Suppressor macrophage treated with lipopolysaccharide for 4 hours (primary cell): ENCODE measurements at places on chromosomes 16 and 17.

- no peak for DNase-seq
Measured at GRCh38 chr17:17671369-17672129, 9.7 kb upstream of the RAI1 start.

GRCh38 chr16:1706386-1707192 lies 594 bp downstream of the MAPK8IP3 start:
- peak; percentile 23 for DNase-seq

DNA sequence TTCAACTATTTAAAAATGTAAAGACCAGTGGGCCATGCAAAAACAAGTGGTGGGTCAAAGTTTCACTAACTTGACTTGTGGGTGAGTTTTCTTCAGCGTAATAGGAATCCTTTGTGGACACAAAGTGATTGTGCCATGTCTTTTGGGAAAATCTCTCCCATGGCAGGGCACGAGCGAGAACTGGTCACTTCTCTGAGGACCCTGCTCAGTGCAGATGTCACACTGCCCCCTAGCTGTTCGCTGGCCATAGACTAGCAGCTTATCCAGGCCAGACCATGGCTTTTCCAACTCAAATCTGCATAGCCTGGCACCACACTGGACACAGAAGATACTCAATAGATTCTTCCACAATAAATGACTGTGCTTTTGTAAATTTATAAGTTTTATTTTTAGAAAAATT lies 306.0 kb upstream of the CCL2 start:
- DNase-seq, result no peak

DNA sequence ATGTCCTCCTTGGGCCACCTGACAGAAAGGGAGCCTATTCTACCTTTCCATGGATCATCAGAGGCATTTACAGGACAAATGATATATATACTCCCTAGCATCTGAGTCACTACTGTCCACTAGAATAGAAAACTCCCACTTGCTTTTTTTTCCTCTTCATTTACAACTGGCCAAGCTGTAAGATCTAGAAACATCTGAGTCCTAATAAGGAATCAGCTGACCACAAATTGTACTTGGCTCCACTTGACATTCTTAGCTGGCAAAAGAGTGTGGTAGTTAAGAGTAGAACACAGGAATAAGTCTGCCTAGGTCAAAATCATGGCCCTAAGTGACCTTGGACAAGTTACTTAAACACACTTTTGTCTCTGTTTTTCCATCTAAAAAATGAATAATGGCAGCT lies 5.2 kb downstream of the RUSF1 start:
- DNase-seq, result no peak

DNA sequence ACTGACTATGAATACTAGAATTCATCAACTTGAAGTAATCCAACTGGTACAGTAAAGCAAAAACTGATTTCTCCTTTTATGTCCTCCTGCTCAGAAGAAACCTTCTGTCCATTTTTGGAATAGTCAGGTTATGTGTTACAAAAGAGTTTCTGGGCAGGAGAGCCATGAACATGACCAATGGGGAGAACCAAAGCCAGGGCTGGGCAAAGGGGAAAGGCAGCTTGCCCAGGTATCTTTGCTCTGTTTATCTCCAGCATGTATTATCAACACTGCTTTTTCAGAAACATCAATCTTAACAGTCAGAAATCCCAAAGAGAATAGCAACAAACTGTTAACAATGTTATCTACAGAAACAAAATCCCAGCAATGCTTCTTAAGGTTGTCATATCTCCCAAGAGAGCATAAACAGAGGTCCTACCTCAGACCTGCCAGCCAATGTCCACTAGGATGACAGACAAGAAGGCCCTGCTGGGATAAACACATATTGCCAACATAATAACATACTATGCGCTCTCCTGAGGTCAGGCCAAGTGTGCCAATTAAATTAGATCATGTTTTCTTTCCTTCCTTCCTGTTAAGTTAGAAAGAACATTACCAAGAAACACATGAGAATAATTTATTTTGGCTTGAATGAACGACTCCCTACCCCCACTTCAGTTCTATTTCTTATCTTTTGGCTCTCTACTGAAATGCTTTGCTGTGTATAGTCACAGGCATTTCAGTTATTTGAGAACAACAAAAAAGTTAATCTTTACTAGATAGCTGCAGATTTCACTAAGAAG lies 28.0 kb downstream of the BLMH start:
- DNase-seq, result no peak

- no peak for DNase-seq
Measured at GRCh38 chr16:19295393-19295792, 9.9 kb downstream of the CLEC19A start.

- peak; percentile 79 for DNase-seq
Measured at GRCh38 chr16:89749637-89750036, 28.3 kb downstream of the ZNF276 start.

DNA sequence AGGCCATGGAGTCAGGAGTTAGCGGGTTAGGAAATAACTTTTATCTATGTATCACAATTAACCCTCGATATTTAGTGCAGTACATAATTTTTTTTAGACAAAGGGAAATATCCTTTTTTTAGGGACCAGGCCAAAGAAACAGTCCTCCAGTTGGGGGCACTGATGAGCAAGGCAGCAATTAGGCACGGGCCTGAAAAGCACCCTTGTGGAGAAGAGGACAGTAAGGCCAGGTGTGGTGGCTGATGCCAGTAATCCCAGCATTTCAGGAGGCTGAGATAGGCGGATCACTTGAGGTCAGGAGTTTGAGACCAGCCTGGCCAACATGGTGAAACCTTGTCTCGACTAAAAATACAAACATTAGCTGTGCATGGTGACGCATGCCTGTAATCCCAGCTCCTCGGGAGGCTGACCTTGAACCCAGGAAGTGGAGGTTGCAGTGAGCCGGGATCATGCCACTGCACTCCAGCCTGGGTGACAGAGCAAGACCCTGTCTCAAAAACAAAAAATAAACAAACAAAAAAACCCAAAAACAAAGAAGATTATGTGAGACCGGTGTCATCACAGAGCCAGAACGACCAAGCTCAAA lies 158.3 kb upstream of the NOL11 start:
- DNase-seq, result no peak

DNA sequence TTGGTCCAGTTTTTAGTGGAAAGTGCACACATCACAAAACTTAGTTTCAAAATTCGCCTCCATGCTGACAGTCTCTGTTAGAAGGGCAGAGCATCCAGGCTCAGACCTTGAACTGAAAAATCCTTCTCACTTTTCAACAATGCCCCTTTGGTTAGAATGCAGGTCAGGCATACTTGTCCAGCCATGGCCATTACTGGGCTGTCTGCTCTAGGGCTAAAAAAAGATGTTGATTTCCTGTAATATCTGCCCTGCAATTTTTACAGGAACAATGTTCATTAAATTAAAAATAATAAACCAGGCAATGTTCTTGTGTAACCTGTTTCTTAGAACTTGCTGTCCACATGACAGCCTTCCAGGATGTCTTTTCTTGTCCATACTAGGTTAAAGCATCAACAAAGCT lies 122.4 kb downstream of the SNX11 start:
- no peak for DNase-seq
